Right hindlimb (tissue), 1 donor: ENCODE measurements at places on chromosomes 7 and 10.

GRCh38 chr10:104329735-104330134, 8.5 kb downstream of the ITPRIP start:
- no peak for DNase-seq

DNA sequence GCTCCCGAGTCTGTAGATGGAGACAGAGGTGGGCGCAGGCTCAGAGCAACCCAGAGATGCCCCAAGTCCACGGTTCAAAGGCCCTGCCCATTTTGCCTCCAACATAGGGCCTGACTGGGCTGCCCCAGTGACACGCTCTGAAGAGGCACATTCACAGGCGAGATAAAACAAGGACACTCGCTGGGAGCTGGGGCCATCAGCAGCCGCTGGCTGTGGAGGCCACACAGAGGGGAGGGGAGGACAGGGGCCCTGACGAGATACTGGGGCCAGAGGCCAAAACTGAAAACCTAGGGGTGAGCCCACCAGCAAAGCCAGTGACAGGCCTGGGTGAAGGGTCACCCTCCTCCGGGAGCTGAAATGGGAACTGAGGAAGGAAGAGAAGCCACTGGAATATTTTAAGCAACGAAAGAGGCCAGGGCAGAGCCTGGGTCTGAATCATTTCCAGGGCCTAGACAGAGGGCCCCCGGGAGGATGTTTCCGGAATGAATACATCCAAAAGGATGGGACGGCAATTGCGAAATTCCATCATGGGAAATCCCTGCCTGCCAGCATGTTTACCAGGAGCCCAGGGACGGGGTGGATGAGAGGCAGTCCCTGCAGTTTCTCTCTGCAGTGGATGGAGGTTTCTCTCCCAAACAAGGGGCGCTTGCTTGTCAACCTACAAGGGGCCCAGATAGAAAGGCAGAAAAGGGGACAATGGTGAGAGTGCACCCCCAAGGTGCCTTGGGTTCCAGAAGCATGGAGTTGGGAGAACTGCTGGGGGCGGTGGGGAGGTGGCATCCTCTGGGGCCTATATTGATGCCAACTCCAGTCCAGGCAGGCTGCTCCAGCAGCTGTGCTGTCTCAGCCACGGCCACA, 29.0 kb upstream of the HSPA12A start:
- peak; percentile 45 for DNase-seq

DNA sequence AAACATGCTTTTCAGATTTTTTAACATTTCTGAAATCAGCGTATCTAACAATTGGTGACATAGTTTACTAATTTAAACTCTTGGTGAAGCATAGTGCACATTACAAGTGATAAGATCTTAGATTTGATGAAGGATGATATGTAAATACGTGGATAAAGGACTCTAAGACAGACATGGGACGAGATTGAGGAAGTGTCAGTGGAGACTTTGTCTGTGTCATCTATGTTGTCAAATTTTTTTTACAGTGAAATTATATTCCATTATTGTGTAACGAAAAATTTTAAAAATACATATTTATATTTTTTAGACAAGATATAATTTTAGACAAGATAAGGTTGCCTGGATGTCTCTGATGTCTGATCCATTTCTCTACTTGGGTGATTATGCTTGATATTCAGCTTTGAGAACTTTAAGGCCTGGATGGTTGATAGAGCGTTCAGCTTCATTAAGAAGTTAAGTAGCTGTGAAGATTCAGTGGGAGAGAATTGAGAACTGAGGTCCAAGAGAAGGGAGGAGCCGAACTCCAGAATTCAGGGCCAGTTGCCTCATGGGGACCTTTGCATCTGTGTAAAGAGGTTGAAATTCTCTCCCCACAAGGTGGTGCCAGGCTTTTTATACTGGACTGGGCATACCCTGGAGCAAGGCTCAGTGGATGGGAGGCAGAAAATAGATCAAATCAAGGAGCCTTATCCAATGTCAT, 62.7 kb downstream of the KAT6B start:
- DNase-seq: no peak

- peak; percentile 35 for DNase-seq
Observed at GRCh38 chr7:66013938-66014337, 31.9 kb upstream of the GUSB start.

GRCh38 chr10:127968659-127969058, 61.8 kb downstream of the PTPRE start:
- no peak for DNase-seq

GRCh38 chr7:122550545-122550944, 148.4 kb downstream of the RNF133 start:
- DNase-seq: no peak

- no peak for DNase-seq
Observed at GRCh38 chr10:12934777-12935176, 66.7 kb downstream of the CCDC3 start.

DNA sequence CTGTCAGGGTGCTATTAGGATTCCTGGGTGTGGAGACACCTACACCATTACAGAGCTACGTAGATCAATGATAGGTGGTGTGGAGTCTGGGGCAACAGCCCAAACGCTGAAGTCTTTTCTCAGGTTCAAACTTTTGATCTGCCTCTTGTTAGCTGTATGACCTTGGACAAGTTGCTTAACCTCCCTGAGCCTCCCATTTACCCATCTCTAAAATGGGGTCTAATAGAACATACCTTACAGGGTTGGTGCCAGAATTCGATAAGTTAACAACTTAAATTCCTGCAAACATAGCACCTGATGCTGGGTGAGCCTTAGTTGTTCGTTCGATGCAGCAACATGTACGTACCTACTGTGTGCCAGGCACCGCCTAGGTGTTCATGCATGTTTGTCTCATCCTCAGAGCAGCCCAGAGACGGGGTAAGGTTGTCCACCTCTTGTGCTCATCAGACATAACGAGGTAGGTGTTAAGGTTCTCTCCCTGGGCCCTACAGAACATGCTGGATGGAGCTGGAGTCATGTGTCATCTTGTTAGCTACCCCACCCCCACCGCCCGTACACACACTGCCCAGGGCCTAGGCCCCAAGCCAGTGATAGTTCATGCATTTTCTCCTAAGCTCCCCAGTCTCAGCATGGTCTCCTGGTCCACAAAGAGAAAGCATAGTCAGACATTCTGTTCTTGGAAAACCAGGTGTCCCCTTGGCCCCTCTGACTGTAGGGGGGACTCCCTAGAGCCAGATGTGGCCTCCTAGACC, 41.0 kb upstream of the SLC29A3 start:
- DNase-seq: no peak

DNA sequence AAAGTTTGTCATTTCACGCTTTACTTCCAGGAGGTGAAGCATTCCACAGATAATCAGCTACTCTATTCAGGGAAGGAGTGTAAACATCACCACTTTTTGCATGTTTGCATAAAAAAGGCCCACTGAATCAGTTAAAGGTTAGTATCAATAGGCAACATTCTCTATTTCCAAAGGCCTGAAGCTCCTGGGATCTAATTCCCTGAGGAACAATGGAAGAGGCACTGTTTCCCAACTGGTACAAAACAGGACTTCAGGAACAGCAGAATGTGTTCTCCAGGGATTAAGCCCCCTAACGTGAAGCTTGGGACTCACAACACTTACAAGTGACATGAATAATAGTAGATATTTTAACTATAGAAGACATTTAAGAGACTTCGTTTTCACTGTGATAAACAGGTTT, 6.1 kb downstream of the LRRN3 start:
- DNase-seq: no peak

- DNase-seq: no peak
Observed at GRCh38 chr7:151243408-151244195, 4.9 kb downstream of the SMARCD3 start.

- DNase-seq: no peak
Observed at GRCh38 chr10:125035136-125035535, 93.2 kb downstream of the ZRANB1 start.

DNA sequence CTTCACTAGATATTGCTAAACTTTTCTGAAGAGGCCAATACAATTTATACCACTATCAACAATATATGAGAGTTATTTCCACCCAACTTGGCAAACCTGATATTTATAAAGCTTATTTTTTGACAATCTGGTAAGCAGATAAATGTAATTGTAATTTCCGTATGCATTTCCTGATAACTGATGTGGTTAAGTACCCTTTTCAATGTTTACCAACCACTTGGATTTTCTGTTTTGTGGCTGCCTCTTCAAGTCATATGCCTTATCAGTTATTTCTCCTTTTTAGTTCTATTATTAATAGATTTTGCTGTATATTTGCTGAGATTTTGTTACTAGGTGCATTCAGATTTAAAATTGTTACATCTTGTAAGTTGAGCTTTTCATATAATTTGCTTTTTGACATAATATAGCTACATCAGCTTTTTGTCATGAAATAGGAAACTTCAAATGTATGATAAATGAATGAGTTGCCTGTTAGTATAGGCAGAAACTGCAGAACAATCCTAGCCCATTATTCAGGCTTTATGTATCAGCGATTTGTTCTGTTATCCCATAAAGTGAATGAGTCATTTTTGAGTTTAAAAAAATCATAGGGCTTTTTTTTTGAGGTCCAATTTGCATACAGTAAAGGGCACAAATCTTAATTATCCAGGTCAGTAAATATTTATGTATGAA, 11.5 kb downstream of the SGPL1 start:
- DNase-seq: no peak

DNA sequence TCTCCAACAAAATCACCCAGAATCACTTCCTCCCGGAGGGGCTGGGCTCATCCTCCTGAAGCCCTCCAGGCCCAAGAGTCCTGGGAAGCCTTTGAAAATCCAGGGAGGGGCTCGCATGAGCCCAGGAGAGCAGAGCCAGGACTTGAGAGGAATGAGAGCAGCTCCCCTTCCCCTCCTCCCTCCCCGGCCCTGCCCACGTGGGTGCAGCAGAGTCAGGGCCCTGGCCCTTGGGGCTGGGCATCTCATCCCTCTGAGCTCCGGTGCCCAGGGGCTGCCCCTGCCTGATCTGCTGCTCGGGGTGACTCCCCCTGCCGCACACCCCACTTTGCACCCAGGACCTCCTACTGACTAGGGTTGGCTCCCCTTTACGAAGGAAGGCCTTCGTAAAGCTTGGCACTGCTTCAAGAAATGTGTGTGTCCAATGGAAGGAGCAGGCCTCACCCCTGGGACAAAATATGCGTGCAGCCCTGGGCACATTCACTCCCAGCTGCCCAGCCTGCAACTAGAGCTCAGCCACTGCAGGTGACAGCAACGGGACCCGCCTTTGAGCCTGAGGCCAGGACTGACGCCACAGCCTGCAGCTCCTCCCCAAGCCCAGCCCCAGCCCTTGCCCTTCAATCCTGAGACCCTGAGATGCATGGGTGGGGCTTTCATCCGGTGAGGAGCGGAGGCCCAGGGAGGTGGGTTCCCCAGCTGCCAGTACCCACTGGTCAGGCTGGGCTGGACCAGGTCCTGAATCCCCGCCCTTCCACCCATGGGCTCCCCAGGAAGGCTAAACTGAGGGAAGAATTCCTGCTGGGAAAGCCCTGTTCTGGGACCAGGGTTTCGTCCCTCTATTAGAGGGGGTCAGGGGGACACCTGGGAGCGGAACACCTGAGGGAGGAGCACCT, 21.8 kb downstream of the PWWP2B start:
- peak; percentile 70 for DNase-seq

GRCh38 chr10:119688033-119688508, 36.9 kb downstream of the BAG3 start:
- DNase-seq: no peak

DNA sequence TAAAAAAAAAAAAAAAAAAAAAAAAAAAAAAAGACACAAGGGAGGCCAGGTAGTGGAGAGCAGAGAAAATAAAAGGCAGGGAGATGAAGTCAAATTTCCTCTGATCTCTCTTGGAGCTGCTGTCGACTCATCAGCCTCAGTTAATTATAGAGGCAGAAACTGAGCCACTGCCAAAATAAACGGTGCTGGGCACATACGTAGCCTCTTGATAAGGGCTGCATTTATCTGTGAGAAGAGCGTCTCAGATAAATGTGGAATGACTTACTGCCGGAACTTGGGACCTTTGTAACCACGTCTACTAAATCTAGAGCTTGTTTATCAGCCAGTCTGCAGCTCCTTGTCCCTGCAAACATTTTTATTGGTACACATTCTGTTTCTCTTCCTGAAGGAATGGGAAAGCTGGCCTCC, 162.3 kb downstream of the BAMBI start:
- DNase-seq: no peak

GRCh38 chr7:103432712-103433111, 13.3 kb downstream of the SLC26A5 start:
- DNase-seq: no peak

GRCh38 chr10:31099664-31100063, 68.0 kb upstream of the ZNF438 start:
- DNase-seq: no peak

GRCh38 chr10:8102708-8103401, 48.4 kb downstream of the GATA3 start:
- no peak for DNase-seq

GRCh38 chr10:78969719-78970118, 99.0 kb upstream of the ZMIZ1 start:
- DNase-seq: no peak

DNA sequence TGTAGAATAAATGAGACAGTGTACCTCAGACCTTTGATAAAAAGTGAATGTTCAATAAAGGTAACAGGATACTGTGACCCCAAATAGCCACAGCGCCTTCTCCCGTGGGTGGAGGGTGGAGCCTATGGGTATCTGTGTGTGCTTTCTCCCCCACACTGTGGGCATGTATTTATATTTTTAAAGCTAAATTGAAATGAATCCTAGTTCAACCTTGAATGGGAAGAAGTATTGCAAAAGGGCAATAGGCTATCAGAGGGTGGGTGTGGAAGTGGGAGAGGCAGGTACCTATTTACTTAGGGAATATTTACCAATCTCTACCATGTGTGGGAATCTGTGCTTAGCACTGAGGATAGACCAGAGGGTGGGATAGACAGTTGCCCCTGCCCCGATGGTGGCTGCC, 68.9 kb downstream of the PFKFB3 start:
- no peak for DNase-seq

- DNase-seq: no peak
Observed at GRCh38 chr7:2812114-2812487, 32.0 kb downstream of the GNA12 start.

GRCh38 chr7:94417306-94417705, 22.6 kb downstream of the COL1A2 start:
- no peak for DNase-seq

DNA sequence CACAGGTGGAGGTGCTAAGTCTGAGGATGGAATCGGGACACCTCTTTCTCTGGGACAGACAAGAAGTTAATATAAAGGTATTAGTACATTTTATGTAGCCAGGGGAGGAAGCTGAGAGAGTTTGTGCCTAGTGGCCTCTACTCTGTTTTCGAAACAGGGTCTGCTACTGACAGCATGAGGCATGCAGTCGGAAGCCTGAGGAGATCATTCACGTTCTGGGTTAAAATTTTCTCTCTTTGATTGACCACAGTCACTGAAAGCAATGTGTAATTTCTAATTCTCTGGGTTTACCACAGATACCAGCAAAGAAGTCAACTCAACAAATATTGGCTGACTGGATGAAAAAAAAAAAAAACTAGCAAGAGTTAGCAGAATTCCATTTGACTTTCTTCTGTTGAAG, 53.3 kb upstream of the KCTD7 start:
- DNase-seq: no peak

- DNase-seq: no peak
Observed at GRCh38 chr7:82528577-82529310, 85.2 kb upstream of the CACNA2D1 start.

- peak; percentile 88 for DNase-seq
Observed at GRCh38 chr7:155205368-155206317, 92.0 kb upstream of the INSIG1 start.
